ENCODE measurements at places on chromosomes 4 and X.

GRCh38 chr4:101251261-101251660 lies 96.1 kb downstream of the PPP3CA start:
- no peak for DNase-seq

GRCh38 chr4:8353912-8354453 lies 84.4 kb downstream of the HTRA3 start:
- no peak for DNase-seq

DNA sequence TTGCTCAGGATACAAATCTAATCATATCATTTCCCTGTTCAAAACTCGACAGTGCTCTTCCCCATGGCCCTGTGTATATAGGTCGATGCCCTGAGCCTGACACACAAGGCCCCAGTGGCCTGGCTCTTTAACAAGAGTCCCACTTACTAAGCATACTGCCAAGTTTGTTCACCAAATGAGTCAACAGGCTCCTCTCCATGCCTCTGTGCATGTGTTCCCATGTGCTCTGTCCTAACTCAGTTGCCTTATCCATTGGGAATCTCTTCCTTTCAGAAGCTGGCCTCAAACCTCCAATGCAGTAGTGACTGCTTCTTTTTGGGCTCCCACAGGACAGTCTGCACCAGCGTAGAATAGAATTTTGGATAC lies 18.9 kb upstream of the CXCR3 start:
- DNase-seq = no peak

DNA sequence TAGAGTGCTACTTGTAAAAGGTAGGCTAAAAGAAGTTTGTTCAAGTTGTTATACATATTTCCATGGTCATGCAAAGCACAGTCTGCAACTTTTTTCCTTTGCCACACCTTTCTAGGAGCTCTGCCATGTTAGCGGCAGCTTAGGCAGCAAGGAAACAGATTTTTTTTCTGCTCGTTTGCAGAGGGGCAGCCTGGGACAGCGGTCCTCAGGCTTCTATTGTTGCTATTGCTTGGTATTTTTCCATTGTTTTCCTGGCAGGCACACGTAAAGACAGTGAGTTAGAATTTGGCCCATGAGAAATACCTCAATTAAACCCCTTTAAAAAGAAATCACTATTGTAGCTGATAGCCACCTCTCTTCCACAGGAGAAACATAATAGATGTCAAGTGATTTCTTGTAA lies 391.4 kb downstream of the SH2D1A start:
- DNase-seq = no peak

DNA sequence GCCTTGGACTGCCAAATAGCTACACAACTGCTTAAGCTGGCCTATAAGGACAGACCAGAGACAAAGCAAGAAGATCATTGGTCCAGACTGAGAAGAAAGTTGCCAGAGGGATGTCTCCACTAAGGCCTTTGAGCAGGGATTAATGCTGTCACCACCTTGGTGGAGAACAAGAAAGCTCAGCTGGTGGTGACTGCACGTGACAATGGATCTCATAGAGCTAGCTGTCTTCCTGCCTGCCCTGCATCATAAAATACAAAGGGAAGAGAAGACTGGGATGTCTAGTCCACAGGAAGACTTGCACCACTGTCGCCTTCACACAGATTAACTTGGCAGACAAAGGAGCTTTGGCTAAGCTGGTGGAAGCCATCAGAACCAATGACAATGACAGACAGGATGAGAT lies 40.5 kb upstream of the FAM120C start:
- DNase-seq = no peak

GRCh38 chr4:40124690-40125089 lies 68.0 kb downstream of the N4BP2 start:
- no peak for DNase-seq

DNA sequence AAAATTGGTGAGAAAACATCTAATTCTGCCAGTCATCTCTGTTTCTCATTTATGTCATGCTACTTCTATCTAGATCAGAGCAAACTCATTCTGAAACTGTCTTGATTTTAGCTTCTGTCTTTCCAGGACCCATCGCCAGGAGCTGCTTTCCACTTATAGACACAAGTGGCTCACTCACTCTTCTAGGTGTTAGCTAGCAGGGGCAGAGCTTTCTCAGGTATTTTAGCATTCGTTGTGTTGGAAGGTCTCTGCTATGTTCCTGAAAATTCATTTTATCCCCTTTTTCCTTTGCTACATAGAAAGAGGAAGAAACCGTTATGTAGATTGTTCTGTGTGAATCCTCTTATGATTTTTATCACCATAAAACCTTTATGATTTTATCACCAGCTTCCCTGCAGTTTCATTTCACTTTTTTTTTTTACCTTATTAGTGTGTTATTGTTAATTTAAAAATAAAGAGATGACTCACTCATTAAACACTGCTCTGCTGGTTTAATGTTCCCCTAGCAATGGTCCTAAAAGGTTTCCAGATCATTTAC lies 246.6 kb upstream of the AADAT start:
- DNase-seq = no peak

- DNase-seq = peak; percentile 26
Measured at GRCh38 chrX:132612821-132613564, 124.2 kb upstream of the MBNL3 start.

- DNase-seq = no peak
Measured at GRCh38 chrX:154043003-154043763, 23.5 kb upstream of the IRAK1 start.

DNA sequence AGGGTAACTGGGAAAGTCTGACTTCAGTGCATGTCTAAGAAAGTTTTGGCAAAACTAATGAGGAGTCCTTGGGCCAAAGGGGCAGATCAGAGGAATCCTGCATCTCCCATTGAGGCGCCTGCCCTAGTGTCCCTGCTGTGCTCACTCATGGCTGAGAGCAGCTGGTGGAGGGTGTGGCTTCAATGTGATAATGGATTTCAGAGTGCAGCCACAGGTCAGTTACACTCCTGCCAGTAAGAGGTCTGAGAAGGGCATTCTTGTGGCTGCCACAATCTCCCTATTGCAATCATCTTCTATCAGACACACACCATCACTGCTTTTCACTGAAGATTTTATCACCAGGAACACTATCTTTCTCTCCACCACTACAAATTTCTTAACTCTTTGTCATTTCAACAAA lies 457.1 kb downstream of the MID1IP1 start:
- no peak for DNase-seq

DNA sequence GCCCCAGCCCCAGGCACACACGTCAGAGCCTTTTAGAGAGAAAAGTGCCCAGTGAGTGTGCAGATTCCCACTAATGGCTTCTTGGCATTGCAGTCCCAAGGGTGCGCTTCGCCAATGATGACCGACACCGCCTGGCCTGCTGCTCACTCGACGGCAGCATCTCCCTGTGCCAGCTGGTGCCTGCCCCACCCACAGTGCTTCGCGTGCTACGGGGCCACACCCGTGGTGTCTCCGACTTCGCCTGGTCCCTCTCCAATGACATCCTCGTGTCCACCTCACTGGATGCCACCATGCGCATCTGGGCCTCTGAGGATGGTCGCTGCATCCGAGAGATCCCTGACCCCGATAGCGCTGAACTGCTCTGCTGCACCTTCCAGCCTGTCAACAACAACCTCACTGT lies 2.9 kb downstream of the WDR13 start:
- no peak for DNase-seq

DNA sequence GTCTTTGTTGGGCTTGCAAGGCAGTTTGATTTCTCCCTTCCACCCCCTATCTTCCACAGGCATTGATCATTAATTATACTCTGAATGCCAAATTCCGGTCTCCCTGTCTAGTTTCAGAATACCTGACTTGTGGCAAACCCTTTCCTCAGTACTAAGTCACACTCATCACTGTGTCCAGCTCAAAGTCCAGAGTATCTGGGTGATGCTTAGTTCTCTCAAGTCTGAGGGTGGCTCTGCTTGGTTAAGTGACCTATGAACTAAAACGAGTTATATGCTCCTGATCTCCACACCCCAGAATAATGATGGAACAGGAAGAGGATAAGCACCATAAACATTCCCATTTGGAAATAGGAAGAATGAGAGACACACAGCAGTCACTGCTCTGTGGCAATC lies 6.5 kb downstream of the SMIM9 start:
- no peak for DNase-seq

GRCh38 chrX:107775734-107776511 lies at the start of gene TSC22D3:
TSS of gene TSC22D3 (minus strand) at chrX:107775787. CDS start at chrX:107775419, 368 bp downstream.
- DNase-seq = peak; percentile 51

- DNase-seq = no peak
Measured at GRCh38 chr4:181611033-181611711, 632.0 kb upstream of the TENM3 start.

DNA sequence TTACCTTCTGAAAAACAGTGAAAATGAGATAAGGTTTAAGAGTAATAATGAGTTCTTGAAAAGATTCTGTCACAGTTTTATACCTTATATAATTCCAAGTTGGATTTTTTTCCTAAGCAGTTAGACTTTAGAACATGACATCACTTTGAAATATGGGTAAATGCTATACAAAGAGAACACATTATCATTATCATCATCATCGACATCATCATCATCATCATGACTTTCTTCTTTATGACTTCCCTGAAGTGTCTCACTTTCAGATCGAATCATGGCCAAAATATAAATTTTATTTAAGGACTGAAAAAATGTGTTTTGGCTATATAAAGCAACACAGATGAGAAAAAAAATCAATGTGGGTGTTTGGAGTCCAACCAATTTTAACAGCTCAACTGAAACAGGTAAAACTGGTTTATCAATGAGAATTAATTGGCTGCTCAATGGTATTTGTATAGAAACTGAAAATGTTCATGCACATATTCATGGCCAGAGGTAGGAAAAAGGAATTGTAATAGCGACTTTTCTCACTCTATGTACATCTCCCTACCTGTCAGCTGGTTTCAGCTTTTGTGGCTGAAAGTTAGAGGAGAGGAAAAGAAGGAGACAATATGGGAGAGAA lies 243.1 kb upstream of the GPC4 start:
- no peak for DNase-seq

GRCh38 chr4:86250619-86251018 lies 109.2 kb downstream of the MAPK10 start:
- DNase-seq = no peak

Measured in activated T-cell treated with anti-CD3 and anti-CD28 coated beads for 48 hours (primary cell).